RWPE1 (cell line): ENCODE measurements at places on chromosomes 16 and 17.
A peak's percentile ranks its signal among the peaks of the same experiment; 100 is the strongest.

DNA sequence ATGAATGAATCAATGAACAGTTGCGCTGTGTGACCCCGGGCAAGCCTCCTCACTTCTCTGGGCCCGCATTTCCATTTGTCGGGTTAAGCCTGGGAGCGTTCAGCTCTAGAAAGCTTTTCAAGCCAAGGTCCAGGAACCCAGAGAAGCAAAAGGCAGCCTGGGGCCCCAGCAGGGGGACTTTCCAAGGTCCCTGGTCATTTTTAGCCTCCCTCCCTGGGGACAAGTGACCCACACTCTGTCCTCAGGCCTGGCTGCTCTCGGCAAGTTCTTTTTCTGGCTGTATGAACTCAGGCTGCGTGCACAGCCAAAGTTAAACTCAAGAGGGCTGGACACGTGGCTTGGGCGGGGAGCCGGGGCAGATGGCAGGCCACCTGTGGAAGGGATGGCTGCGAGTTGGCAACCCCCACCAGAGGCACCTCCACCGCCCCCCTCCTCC, 41.4 kb upstream of the CIBAR2 start:
- no peak for DNase-seq

DNA sequence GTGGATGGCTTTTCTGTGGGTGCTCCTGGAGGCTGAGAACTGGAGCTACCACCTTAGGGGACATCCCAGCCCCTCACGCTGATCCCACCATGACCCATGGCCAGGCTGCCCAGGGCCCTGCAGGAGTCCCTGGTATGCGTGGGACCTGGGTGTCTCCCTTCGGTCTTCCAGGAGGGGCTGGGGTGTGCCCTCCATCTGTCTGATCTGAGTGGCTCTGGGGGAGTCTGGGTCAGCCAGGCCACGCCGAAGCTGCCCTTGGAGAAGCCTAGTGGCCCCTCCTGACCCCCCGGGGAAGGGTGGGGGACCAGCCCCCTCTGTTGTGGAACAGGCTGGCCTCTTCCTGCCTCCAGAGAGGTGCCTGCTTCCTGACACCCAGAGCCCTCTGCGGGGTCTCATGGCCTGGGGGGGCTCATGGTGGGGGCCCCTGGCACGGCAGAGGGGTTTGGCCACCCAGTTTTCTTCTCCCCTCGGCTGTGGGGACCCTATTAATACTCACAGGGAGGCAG, 10.7 kb downstream of the BAIAP2 start:
- DNase-seq: no peak

DNA sequence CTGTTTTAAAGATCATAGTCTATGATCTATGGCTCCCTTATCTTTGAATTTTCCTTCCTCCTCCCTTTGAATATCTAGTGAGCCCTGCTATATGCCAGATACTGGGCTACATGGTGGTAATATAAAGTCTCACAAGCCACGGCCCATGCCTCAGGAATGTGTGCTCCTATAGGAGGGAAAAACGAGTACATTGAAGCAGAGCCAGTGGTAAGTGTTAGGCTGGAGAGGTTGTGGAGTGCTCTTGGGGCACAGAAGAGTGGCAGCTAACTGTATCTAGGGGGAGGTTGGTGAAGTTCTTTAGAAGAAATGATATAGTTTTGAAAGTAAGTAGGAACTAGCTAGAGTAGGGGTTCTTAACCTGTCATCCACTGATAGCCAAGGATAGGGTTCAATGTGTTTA, 105.8 kb upstream of the PMFBP1 start:
- no peak for DNase-seq

GRCh38 chr16:27508476-27508875, 41.2 kb downstream of the GTF3C1 start:
- DNase-seq: no peak

- DNase-seq: no peak
These were observed 17.1 kb downstream of the AKAP1 start for GRCh38 chr17:57102122-57102521.

GRCh38 chr16:84919269-84919668, 92.1 kb downstream of the ZDHHC7 start:
- DNase-seq: no peak

DNA sequence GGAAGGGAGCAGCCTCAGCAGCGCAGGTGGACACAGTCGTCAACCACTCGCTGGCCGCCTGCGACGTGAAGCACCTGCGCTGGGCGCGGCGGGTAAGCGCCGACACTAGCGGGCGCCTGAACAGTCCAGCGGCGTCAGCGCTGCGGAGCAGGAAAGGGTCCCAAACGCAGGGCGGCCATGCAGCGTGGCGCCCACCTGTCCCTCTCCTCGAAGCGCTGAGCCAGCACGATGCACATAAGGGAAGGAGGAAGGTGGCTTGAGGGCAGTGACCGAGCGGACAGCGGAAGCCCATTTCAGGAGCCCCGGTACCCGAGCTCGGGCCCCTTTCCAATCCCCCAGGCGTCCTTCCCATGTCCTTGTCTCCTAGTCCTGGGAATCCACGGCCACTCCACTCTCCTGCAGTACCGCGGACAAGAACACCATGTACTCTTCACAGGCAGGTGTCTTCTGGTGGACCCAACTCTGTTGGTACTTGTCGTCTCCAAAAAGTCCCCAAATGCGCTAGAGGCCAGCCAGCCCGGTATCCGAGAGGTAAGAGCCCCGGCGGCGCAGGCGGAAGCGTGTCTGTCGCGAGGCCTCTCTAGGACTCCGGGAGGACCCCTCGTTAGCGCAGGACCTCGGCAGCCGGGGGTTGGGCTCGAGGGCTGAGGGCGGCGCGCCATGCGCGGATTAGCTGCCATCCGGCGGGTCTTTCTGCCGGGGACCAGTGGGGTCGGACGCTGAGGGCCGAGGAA, 14.4 kb downstream of the ZNF232 start:
- DNase-seq: no peak

DNA sequence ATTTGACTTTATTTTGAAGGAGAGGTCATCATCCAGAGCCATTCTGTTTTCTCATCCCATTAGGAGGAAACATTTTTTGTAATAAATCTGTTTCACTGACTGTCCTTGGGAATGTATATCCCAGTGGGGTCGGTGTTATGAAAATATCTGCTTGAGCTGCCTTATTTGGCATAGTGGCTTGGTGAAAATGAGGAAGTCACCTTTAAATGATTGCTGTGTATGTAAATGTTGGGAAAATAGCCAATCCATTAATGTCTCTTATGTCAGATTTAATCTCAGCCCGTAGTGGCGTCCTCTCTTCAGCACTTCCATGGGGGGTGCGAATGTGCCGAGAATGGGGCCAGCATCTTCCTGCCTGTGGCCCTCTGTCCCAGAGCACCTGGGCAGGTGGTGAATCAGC, 57.6 kb downstream of the BANP start:
- DNase-seq: no peak

DNA sequence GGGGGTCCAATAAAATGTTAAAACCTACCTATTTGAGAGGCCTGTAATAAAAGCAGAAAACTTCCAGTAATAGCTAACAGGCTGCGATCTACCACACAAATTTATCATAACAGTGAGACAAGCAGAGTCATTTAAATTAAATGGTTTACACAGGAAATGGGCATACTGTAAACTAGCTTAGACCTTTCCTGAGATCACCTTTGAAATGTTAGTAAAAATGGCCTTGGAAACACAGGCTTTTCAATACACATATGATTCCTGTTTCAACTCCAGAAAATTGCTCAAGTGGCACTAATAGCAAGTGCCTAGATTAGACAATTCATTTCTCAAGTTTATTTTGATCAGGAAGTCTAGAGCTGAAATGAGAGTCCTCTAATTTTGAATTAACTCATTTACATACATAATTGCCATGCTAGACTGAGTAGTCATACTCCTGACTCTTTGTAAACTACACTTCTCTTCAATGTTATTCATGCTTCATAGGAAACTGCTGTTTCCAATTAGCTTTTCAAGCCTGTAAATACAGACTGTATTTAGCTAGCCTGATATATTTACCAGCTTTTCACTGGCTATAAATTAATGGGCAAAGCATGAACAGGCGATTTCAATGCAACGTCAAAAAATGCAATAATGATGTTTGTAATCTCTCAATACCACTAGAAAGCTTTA, 43.3 kb downstream of the PARN start:
- no peak for DNase-seq

GRCh38 chr16:23317266-23317661, 15.2 kb downstream of the SCNN1B start:
- DNase-seq: no peak

GRCh38 chr16:48850097-48850770, 240.3 kb upstream of the N4BP1 start:
- DNase-seq: peak; percentile 6

DNA sequence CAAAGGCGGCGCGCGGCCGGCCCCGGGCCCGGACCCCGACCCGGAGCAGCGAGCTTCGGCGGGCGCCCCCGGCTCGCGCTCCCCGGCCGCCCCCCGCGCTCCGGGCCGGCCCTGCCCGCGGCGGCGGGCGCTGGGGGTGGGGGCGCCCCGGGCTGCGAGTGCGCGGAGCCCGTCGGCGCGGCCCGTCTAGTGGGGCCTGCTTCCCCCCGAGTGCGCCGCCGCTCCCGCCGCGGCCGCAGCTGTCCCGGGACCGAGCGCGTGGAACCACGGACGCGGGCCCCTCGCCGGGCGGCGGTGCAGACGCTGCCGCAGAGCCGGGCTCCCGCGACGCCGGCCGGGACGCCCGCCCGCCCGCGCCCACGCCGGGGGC, 308 bp downstream of the ADCY9 start:
- DNase-seq: peak; percentile 18

- DNase-seq: no peak
These were observed 321.1 kb downstream of the HS3ST3B1 start for GRCh38 chr17:14621826-14622614.

GRCh38 chr16:66926961-66927436, 1.7 kb upstream of the RRAD start:
- peak; percentile 61 for DNase-seq

GRCh38 chr17:28547623-28548416, 4.6 kb downstream of the UNC119 start:
- DNase-seq: peak; percentile 72

- no peak for DNase-seq
These were observed 6.7 kb upstream of the KSR1 start for GRCh38 chr17:27449541-27449940.

- DNase-seq: no peak
These were observed 388.7 kb upstream of the PMFBP1 start for GRCh38 chr16:72560617-72561016.

- no peak for DNase-seq
These were observed 19.6 kb upstream of the SLC5A11 start for GRCh38 chr16:24826096-24826690.

GRCh38 chr16:67279296-67280089, at the start of gene PLEKHG4:
Gene PLEKHG4, plus strand, starts transcription at chr16:67279532. Its CDS starts 513 bp downstream, at chr16:67280045.
- peak; percentile 89 for DNase-seq
